A549 (cell line): ENCODE measurements at places on chromosomes 2 and 18.

- no peak for DNase-seq
These were observed 17.6 kb downstream of the MXD1 start for GRCh38 chr2:69932596-69932922.

DNA sequence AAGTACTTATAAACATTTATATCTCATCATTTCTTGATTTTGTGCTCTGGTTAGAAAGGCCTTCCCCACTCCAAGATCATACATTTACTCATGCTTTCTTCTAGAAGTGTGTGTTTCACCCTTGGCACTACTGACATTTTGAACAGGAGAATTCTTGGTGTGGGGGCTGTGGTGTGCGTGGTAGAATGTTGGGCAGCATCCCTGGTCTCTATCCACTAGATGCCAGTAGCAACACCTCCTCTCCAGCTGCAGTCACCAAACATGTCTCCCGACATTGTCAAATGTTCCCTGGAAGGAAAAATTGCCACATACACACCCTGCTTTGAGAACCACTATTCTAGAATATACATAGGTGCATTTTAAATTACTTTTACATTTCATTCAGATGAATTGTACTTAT lies 8.7 kb upstream of the TGIF1 start:
- DNase-seq = no peak

GRCh38 chr2:121099329-121100290 lies 185.4 kb downstream of the TFCP2L1 start:
- peak; percentile 35 for DNase-seq

DNA sequence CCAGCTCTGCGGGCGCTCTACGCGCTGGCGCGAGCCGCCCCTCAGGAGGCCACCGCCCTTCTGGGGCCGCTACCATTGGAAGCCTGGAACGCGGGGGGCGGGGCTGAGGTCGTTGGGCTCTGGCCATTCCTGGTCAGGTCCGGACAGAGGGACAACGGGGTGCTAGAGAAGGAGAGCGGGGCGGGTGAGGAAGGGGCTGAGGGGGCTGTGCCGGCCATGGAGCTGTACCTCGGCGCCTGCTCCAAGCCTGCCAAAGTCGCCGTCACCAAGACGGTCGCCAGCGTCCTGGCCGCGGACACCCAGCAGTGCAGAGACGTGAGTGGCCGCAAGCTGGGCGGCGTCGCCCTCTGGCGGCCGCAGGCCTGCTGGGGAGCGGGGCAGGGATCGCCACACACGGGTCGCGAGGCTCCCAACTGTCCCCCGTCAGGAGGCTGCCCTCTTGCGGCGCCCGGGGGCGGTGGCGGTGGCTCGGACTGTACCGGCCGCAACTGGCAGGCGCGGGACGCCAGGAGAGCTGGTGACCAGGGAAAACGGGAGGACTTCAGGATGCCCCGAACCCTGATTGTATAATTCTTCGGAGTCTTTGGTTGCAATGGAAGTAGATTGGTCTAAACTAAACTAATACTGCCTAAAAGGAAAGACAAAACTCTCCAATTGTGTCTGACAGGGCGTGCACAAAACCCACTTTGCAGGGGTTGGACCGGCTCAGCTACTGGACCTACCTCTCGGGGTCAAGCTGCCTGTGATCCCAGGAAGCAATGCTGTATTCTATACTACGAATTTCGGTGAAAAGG lies at the start of gene FSIP2:
FSIP2 (plus strand) TSS at position 126 of the 794 bp plus-strand sequence; CDS start at position 217, 91 bp downstream.
- no peak for DNase-seq

DNA sequence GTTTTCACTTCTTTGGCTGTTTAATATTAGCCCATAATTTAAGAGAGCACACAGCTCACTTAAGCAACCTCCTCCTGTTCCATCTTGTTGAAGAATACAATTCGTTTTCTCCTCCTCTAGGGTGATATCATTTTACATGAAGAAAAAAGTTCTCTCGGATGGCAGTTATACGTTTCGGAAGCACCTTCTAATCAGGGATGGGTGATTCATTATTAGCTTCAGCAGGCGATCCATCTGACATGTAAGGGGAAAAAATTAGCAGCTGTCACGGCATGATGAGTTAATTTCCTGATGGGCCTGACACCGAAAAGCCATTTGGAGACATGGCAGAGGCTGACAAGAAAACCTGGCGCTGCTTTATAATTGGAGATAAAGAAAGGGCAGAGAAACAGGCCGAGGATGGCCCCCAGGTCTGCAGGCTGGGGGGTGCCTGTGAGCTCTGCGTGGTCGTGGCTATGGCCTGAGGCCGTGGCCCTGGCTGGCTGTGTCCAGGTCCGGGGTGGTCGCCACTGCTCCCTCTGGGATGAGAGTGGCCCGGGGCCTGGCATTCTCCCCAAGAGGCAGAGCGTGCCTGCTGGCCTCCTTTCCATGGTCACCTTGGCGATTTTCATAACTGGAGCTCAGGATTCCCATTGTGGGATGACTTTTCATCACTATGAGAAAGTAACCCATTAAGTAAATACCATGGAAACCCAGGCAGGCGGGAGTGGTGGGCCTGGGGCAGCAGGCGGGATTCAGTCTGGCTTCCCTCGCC lies 140.1 kb downstream of the PTGR3 start:
- no peak for DNase-seq

DNA sequence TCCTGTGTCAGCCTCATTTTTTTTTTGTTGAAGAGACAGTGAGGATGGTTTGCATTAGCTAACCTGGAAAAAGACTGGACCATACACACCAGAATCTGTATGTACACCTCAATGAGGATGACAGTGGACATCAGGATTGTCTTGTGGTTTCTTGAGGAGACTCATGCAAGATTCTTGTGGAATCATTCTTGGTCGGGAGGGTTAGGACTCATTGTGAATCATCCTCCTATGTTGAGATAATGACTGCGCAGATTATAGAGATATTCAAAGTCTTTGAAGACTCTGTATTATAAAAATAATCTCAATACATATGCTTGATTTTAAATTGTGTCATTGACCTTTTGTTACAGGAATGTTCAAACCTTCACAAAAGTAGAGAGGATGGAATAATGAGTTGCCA lies 49.1 kb upstream of the DOCK10 start:
- peak; percentile 49 for DNase-seq

GRCh38 chr2:101690547-101691152 lies 6.9 kb upstream of the MAP4K4 start:
- DNase-seq = no peak

GRCh38 chr2:101597347-101597944 lies 100.1 kb upstream of the MAP4K4 start:
- no peak for DNase-seq

DNA sequence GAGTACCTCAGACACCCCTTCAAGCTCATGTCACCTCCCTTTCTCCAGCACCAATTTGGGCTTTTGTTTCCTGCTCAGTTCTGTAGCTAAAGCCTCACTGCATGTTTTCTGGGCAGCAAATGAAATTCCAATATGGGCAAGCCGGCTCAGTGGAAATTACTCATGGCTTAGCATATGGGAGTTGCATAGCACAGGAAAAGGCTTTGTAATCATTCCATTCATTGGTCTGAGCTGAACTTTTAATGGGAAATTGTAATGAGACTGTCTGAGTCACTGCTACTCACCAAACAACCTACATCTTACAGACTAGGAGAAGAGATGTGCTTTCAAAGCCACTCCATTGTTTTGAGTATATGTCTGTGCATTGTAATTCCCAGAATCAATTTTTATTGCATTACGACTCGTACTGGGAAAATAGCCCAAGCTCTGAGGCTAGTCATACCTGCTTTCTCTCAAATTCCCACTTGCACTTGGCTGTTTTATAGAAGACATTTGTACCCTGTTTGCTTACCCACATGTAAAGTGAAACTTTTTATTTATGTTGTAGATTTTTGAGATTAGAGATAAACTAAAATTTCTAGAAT lies 139.5 kb upstream of the LRATD1 start:
- no peak for DNase-seq

GRCh38 chr2:126898636-126899035 lies at the start of gene TEX51:
TSS of gene TEX51 (plus strand) at chr2:126898890. CDS start at chr2:126898919, 29 bp downstream.
- no peak for DNase-seq

- DNase-seq = no peak
These were observed 144.7 kb downstream of the TRIB2 start for GRCh38 chr2:12861344-12861930.

DNA sequence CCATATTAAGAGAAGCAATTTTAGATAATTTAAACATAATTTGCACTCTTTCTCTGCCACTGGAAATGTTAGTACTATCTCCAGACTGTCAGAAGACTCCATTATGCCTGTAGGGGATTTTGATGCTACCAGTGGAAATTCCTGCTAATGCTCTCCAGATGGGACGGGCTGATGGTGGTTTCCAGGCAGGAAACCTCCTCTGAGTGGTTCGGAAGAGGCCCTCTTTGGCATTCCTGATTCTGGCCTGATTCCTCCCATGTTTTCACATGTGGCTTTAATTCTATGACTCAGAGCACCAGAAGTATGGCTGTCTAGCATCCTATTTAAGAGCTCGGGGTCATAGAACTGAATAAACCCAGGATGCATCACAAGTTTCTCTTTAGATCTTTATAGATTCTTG lies 70.9 kb upstream of the ST6GAL2 start:
- DNase-seq = no peak
